Esophagus (tissue), 2 donors: ENCODE measurements at places on chromosomes 2 and 18. TPM values are rescaled to one million over a fixed set of nuclear protein-coding genes. Genes with fewer than 3 reads are reported as not detected.

The ADCYAP1 gene
- polyA plus RNA-seq: not detected

The SERPINB5 gene
- polyA plus RNA-seq: 174 TPM

The GALNT5 gene
- 5.6 TPM for polyA plus RNA-seq

The COL3A1 gene
- 25.2 TPM for polyA plus RNA-seq

The GMPPA gene
- 25.5 TPM for polyA plus RNA-seq

The TRIM43B gene
- polyA plus RNA-seq: not detected

The MAPK4 gene
- 0.16 TPM for polyA plus RNA-seq

The FEV gene
- polyA plus RNA-seq: not detected

The RAPGEF4 gene
- 3.1 TPM for polyA plus RNA-seq

The FHL2 gene
- polyA plus RNA-seq: 55.5 TPM

The LHCGR gene
- polyA plus RNA-seq: 0.59 TPM

The DNMT3A gene
- 7.3 TPM for polyA plus RNA-seq

The SMYD5 gene
- polyA plus RNA-seq: 12.6 TPM

The GLI2 gene
- 0.35 TPM for polyA plus RNA-seq

The SP3 gene
- polyA plus RNA-seq: 17.7 TPM

The HOXD11 gene
- not detected for polyA plus RNA-seq
